ENCODE measurements at places on chromosomes 5 and 9. TPM values are rescaled to one million over a fixed set of nuclear protein-coding genes. Genes with fewer than 3 reads are reported as not detected.

- peak; percentile 26 for DNase-seq
These were observed 219.4 kb downstream of the NMUR2 start for GRCh38 chr5:152185547-152186245.

DNA sequence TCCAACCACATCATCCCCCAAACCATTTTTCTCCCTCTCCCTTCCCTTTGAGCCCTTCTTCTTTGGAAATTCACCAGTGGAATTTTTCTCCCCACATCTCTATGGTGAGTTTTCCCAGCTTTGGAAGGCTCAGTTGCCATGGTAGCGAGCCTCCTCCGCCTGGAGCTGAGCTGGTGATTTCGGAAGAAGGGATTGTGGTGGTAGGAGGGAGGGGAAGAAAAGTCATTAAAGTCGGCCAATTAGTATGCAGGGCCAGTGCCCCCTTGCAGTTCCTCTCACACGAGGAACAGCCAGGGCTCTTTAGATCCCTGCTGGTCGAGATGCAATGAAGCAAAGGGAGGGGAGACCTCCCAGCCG, 322.0 kb downstream of the NTRK2 start:
- no peak for DNase-seq

DNA sequence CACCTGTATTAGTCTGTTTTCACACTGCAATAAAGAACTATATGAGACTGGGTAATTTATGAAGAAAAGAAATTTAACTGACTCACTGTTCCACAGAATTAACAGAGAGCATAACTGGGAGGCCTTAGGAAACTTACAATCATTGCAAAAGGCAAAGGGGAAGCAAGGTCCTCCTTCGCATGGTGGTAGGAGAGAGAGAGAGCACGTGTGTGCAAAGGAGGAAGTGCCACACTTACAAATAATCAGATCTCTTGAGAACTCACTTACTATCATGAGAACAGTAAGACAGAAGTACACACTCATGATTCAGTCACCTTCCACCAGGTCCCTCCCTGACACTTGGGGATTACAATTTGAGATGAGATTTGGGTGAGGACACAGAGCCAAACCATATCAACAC, 258.7 kb downstream of the TRIM32 start:
- DNase-seq = no peak

The MEF2C gene
- total RNA-seq = 24.1 TPM

DNA sequence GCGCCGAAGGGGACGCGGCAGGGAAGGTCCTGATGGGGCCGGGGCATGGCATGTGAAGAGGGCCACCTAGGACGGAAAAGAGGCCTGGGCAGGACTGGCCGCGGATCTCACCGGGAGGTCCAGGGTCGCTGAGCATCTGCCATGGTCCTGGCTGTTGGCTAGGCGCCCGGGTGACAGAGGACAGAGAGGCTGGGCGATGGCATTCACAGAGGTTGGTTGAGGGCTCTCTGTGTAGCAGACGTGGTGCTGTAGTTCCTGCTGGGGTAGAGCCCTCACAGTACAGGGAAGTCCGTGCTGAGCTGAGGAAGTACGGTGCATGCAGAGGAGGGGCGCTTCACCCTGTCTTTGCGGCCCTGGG, 427 bp downstream of the PCYOX1L start:
- peak; percentile 59 for DNase-seq

DNA sequence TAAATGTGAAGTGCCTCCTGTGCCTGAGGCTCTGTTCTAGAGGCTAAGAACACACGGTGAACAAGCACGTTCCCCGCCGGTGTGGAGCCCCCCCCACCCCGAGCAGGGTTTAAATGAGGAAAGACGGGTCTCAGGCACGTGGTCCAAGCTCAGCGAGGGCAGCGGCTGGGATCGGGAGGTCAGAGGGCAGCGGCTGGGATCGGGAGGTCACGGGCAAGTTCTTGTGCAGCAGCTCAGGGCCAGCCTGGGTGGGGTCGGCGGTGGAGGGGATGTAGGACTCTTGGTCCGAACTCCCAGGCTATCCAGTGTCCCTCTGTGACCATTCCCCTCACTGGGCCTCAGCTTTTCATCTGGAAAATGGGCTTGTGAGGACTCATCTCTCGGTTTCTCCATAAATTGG, 2.7 kb upstream of the GBGT1 start:
- DNase-seq = no peak
